ENCODE measurements at places on chromosomes 5 and 9. TPM values are rescaled to one million over a fixed set of nuclear protein-coding genes. Genes with fewer than 3 reads are reported as not detected.

Gene GAPT
- total RNA-seq: not detected

Gene TENT4A
- 23.9 TPM for total RNA-seq

Gene POC5
- 8.3 TPM for total RNA-seq

Gene CAST
- total RNA-seq: 193 TPM

Gene SNCB
- total RNA-seq: 1.7 TPM
